Sciatic nerve (tissue), 2 donors: ENCODE measurements at places on chromosomes 12 and 14. TPM values are rescaled to one million over a fixed set of nuclear protein-coding genes. Genes with fewer than 3 reads are reported as not detected.

ADAMTS20 gene
- not detected for total RNA-seq

AQP2 gene
- not detected for total RNA-seq

- no peak for DNase-seq
These were observed 82.9 kb upstream of the CLMN start for GRCh38 chr14:95402578-95402977.

BRI3BP gene
- total RNA-seq = 4.0 TPM

DNA sequence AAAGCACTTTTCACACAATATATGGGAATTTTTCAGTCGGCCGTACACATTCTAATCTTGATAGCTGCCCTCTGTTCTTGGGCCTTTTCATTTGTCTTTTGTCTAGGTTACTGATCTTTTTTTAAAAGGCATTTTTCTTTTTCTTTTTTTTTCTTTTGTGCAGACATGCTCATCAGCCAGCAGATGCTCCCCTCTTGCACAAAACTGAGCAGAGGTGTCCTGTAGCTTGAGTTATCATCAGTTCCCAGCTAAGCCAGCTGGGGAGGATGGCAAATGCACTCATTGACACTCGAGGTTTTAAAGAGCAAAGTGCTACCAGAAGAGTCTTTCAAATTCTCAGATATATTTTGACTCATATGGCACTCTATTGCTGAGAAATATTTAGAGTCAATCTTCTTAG, 913.9 kb upstream of the SEL1L start:
- DNase-seq = no peak

- DNase-seq = no peak
These were observed 9.0 kb upstream of the COL2A1 start for GRCh38 chr12:48013287-48013686.

GRCh38 chr12:25590011-25590721, 37.1 kb upstream of the LMNTD1 start:
- no peak for DNase-seq

- DNase-seq = no peak
These were observed 4.4 kb upstream of the B4GALNT1 start for GRCh38 chr12:57637364-57637763.

FAIM2 gene
- 107 TPM for total RNA-seq

LPCAT3 gene
- total RNA-seq = 34.7 TPM

DLK1 gene
- total RNA-seq = 0.22 TPM

GRCh38 chr12:4001841-4002240, 128.6 kb upstream of the PARP11 start:
- DNase-seq = no peak

RNFT2 gene
- total RNA-seq = 6.6 TPM

DNA sequence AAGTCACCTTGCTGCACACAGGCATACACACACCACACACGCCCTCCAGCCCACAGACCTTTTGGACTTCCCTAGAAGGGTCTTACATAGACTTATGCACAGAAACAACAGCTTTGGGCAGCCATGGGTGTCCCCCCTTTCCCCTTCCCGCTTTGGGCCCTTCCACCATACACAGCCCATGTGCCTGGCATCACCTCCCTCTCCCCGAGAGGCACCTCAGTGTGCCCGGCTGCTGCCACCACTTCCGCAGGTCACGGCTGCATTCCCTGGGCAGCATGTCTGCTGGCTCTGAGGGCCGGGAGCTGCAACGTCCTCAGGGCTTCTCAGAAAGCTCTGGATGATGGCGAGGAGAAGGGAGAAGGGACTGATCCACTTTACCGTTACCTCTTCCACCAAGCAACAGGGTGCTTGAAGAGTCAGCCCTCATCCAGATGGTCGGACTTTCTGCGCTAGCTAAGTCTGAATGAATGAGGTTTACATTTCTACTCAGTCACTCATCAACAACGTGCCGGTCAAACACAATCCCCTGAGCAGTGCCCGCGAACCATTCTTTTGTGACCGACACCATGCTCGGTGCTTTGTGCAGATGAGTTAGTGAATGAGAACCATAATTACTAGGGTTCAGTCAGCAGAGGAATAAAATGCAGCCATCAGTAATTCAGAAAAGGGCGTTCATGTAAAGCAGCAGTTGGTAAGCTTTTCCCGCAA, 72.2 kb upstream of the BCL11B start:
- DNase-seq = no peak

DNA sequence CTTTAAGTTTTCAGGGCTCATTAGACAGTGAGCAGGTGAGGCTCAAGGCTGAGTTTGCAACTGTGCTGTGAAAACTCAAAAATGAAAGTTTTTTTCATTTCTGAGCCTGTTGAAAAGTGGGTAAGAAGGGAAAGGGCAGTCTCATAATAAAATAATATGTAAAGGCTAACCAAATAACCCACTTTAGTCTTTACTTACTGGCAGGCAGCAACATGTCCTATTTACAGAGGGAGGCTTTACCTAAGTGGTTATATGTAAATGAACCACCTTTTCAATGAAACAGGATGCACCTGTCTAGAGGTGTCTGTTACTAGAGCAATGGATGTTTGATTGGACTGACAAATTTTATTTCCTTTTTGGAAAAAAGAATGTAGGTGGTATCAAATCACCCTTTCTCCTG, 158.0 kb downstream of the ETV6 start:
- DNase-seq = no peak

DNA sequence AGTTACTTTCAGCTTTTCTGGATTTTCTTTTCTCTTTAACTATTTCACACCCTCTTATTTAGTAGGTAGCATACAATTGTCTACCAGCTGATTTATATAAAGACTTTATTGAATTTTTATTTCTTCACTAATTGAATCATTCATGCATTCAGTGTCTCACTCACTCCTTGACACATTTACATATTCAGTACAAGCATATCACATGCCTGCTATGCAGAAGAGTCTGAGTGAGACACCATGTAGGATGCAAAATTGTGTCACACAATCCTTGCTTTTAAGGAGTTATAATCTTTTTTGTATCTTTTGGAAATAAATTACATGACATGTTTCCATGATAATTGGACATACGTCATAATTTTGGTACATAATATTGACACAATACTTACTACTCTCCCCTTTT, 83.0 kb downstream of the AKAP6 start:
- no peak for DNase-seq

DNA sequence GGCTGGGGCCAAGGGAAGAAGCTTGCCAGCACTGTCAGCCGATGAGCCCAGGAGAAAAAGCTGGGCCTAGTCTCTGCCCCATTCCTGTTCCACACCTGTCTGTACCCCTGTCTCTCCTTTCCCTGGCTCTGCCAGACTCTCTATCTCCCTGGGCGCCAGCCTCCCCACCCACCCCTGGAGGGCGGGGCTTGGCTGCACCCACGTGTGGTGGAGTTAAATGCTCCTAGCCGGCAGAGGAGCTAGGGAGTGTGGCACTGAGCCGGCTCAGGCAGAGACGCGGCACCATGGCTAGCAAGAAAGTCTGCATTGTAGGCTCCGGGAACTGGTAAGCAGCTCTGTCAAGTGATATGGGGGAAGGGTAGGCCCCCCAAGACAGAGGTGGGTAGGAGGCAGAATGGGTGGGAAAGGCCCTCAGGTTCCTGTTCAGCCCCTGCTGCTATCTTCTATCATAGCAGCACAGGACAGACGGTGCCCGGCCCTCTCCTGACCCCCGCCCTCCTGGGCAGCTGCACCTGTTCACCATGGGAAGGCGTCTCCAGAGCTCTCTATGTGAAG, at the start of gene GPD1:
Gene GPD1, plus strand, starts transcription at position 242 of the 555 bp plus-strand sequence. Its CDS starts 43 bp downstream, at position 285.
- peak; percentile 75 for DNase-seq

RIPK3 gene
- 8.9 TPM for total RNA-seq
